ENCODE measurements at places on chromosomes 4 and X.

DNA sequence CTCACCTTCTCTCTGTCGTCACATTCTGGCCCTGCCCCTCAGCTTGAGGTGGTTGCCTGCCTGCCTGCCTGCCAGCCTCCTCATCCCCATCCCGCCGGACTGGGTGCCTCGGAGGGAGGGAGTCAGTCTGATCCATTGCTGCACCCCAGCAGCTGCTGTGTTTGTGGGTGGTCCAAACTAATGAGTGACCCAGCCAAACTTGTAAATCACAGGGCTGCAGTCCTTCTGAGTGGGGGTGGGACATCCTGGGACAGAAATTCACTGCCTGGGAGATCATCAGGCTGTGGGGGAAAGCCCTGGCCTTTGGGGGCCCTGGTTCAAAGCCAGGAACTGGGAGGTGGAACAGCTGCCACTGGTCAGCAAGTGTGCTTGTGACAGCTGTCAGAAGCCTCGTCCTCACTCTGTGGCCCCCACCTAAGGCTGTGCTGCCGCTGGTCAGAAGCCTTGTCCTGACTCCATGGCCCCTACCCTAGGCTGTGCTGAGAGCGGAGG, 5.6 kb downstream of the GPR78 start:
- no peak for DNase-seq

- DNase-seq: no peak
Observed at GRCh38 chr4:126466848-126467247, 1152.1 kb downstream of the FAT4 start.

DNA sequence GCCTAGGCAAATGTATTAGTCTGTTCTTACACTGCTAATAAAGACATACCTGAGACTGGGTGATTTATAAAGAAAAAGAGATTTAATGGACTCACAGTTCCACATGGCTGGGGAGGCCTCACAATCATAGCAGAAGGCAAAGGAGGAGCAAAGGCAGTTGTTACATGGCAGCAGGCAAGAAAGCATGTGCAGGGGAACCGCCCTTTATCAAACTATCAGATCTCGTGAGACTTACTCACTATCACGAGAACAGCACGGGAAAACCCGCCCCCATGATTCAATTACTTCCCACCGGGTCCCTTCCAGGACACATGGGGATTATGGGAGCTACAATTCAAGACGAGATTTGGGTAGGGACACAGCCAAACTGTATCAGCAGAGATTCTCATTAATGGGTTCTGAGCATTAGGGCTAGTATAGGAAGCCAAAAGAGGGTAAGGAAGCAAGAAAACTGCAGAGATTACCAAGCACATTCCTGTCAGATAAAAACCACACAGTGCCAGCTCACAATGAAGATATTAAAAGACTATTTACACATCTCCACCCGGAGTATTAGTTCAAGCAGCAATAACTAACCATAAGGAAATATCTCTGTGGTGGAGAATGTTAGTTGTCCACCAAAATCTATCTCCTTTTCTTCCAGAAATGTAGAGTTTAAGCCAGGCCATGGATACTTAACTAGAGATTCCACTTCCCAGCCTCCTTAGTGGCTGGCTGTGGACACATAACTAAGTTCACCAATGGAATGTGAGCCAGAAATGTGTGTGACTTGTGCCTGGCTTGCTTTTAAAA, 61.2 kb upstream of the HOPX start:
- DNase-seq: no peak

DNA sequence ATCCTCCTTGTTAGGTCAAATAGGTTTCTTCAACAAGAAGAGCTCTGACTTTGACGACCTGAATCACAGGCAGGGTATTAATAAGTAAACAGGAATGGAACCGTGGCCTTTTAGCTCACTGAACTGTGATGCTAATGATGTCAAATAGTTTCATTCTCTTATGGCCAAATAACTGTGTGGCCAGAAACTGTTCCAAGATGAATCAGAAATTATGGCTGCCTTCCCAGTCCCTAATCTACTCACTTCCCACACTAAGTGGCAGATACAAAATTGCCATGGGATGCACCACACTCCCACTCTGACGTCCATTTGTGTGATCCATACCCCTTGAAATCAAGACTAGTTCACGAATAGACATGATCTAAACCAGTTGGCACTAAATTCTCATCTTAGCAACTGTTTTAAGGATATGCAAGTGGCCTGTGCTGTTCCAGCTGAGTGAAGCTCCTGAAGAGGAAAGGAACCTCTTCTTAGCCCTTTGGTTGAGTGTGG, 455.4 kb downstream of the IL15 start:
- DNase-seq: no peak

- no peak for DNase-seq
Observed at GRCh38 chr4:7442574-7443162, 7.9 kb upstream of the PSAPL1 start.

Measured in CD4-positive, alpha-beta T cell treated with Interleukin-10 for 1 hour (primary cell).